GM23338 (cell line): ENCODE measurements at places on chromosomes 5 and 9. TPM values are rescaled to one million over a fixed set of nuclear protein-coding genes. Genes with fewer than 3 reads are reported as not detected.

Gene PCDHB11
- polyA plus RNA-seq = 0.19 and 0.33 TPM in 2 replicates

GRCh38 chr5:37207802-37208201 lies 41.4 kb downstream of the CPLANE1 start:
- no peaks in the 10 kb centered on the region for H3K27me3 ChIP-seq
- no peak overlapping the region for H3K27ac ChIP-seq
- H3K4me1 ChIP-seq = peaks cover 5% of the 10 kb centered on the region; the same call in 1 of the 2 replicates
- H3K36me3 ChIP-seq = no peaks in the 10 kb centered on the region; the same call in 1 of the 2 replicates

GRCh38 chr9:31347082-31347617 lies 1037.3 kb upstream of the ACO1 start:
- no peaks in the 10 kb centered on the region; the same call in 1 of the 2 replicates for H3K4me1 ChIP-seq
- H3K27me3 ChIP-seq = no peaks in the 10 kb centered on the region
- H3K4me3 ChIP-seq = no peak overlapping the region
- no peak overlapping the region for H3K27ac ChIP-seq
- DNase-seq = peak; percentile 3

DNA sequence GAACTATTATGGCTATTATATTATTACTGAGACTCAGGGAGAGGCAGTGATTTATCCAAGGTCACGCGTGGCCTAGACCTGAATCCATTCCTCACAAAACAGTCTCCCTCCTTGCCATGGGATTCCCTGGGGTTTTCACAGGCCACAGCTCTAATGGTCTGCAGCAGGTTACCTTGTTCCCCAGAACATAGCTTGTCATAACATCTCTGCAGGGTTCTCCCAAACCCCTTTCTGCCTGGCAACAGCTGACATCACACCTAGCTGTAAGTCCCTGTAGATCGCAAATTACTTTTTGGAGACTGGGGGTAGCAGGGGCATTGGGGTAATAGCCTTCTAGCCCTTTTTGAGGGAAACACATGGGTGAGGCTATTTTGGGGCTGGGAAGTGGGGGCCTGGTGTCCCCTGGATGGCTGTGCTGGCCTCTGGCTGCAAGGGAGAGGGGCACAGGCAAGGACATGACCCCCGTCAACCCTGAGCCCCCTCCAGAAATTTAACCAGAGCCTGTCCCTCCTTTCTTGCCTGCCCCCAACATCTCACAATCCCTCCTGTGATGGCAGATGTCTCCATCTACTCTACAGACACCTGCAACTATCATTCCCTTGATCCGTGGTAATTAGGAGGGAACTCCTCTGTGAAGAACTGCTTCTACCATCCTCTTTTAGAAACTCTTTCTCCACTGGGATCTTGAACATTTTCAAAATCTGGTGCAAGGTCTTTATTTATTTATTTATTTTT lies 1.3 kb downstream of the CD74 start:
- H3K4me3 ChIP-seq = peak overlapping the region; percentile 61
- H3K27ac ChIP-seq = peak overlapping the region; percentile 89; the same call in 1 of the 2 replicates
- H3K4me1 ChIP-seq = peaks cover 35% of the 10 kb centered on the region
- H3K36me3 ChIP-seq = no peaks in the 10 kb centered on the region
- H3K27me3 ChIP-seq = no peaks in the 10 kb centered on the region

Gene GCNT4
- polyA plus RNA-seq = 1.4 and 2.5 TPM in 2 replicates
